T-helper 17 cell (primary cell): ENCODE measurements at places on chromosomes 1 and 21.

DNA sequence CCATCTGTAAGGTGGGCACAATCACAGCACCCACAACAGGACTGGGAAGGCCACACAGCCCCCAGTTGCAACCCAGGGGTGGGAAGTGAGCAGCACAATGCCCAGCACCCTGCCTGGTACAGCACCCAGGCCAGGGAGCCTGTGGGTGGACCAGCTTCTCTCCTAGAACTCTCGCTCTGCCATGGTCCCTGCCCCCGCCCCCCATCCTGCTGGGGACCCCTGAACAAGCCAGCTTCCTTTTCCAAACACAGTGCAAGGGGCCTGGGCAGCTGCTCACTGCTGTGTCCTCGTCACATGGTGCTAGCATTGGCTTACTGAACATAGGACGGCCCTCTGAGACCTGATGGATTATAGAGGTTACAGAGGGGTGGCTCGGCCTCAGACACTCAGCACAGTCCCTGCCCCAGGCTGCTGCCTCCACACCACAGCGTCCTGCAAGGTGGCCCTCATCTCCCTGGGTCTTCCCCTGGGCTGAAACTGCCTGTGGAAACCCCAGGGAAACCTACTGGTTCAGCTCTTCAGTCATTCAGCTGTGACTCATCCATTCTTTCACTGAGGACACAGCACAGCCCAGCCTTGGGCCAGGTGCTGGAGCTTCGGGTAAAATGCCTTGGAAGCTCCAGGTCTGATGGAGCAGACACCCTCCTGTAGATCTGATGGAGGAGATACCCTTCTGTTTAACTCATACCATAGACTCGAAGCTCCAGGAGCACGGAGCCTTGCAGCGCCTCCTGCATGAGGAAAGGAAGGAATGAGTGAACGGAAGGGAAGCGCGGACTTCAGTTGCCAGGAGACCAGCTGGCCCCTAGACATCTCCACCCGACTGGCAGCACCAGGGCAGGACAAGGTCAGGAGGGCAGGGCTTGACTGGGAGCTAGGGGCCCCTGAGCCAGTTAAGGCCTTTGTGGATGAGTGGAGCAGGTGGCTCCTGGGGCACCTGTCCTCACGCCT is 8.1 kb upstream of the PRDM16 start:
- no peak for DNase-seq

GRCh38 chr1:57007948-57008347 is 42.1 kb upstream of the C8B start:
- no peak for DNase-seq

DNA sequence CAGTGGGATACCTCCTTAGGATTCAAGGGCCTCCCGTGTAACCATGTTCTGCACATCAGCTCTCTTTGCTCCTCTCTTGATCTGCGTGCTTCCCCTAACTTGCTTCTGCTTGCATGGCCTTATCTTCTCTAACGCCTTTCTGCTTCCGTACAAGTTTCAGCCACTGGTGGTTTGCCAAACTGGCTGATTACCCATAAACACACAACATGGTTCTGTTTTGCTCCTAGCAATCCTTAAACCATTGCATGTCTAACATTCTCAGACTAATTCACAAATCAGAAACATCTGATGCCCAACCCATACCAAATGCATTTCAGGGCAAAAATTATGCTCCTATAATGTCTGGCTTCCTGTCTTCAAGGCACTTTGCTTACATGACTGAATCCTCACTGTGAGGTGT is 166.4 kb downstream of the PBX1 start:
- DNase-seq = no peak

- DNase-seq = no peak
Observed at GRCh38 chr1:88357729-88358128, 326.3 kb upstream of the PKN2 start.

GRCh38 chr1:241485145-241485544 is 34.4 kb downstream of the FH start:
- no peak for DNase-seq

- no peak for DNase-seq
Observed at GRCh38 chr1:52877554-52877953, 35.0 kb downstream of the ZYG11A start.

DNA sequence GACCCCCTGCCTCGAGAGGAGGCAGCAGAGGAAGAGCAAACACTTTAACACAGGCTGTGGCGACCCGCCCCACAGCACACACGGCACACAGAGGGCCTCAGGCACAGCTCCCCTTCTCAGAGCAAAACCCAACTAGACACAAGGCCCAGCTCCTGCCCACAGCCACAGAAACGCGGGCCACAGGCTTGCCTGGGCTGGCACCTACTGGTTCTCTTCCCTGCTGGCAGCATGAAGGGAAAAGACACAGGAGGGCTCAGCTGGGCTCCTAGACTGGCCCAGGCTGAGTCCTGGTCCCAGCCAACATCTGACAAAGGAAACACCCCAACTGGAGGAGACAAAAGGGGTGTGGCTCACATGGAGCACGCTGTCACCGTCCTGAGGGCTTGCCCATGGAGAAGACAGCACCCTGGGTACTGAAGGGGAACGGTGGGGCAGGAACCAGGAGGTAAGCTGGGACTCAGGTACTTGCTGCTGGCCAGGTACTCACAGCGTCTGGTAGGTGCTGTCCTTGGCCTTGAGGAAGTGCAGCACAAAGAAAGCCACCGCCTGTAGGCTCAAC is 3.5 kb downstream of the CD164L2 start:
- DNase-seq = no peak

- no peak for DNase-seq
Observed at GRCh38 chr1:115241309-115241708, 96.7 kb downstream of the NGF start.

DNA sequence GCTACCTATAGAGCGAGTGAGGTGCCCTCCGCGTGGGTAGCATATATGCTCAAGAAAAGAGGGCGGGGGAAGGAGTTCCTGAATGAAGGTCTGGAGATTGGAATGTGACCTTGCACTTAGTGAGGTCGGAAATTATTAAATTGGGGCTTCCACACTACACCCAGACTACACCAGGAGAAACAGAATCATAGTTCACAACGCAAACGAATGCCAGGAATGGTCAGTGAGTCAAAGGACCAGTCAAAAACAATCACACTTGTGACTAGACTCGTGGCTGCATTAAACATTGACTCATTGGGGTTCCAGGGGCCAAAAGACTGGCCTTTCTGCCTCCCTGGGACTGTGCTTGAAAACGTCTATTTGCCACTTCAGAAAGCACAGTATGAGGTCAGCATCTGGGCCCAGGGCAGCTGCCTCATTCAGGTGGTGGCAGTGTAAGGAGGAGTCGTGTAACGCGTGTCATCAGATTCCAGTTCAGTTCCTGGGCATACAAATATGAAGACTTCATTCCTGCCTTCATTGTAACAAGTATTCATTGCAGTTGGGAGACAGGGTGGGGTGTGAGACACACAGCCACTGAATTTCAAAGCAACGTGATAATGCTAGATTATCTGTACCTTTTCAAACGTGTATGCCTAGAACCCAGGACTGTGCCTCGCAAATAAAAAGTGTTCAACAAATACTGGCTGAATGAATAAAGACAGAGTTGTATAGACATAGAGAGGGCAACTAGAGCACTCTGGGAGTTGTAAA is at the start of gene YOD1:
Gene YOD1, minus strand, starts transcription at position 18 of the 753 bp plus-strand sequence. CDS start 178 bp downstream, outside the sequence.
- no peak for DNase-seq

DNA sequence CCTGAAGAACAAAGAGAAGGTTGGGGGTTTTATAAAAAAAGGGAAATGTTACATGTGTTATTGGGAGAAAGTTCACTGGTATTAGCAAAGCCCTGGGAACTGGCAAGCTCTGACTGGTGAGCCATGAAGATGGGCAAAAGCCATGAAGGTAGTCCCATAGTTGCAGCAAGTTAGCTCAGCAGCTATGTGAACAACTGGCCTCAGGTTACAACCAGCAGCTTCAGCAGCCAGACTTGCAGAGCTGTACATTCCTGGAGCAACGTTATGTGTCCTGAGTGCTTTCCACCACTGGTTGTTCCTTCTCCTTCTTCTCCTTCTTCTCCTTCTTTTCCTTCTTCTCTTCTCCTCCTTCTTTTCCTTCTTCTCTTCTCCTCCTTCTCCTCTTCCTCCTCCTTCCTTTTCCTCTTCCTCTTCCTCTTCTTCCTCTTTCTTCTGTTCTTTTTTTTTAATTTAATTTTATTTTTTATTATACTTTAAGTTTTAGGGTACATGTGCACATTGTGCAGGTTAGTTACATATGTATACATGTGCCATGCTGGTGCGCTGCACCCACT is 56.1 kb upstream of the TLR5 start:
- DNase-seq = no peak

GRCh38 chr1:87940421-87940820 is 611.7 kb downstream of the LMO4 start:
- DNase-seq = no peak

DNA sequence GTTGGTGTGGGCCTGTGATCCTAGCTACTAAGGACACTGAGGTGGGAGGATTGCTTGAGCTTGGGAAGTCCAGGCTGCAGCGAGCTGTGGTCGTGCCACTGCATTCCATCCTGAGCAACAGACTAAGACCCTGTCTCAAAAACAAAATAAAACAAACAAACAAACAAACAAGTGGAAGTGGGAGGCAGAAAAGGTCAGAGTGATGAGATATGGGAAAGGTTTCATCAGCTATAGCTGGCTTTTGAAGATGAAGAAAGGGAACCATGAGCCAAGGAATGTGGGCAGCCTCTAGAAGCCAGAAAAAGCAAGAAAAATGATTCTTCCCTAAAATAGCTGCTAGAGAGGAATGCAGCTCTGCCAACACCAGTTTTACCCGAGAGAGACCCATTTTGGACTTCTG is 10.6 kb upstream of the NUCKS1 start:
- no peak for DNase-seq

DNA sequence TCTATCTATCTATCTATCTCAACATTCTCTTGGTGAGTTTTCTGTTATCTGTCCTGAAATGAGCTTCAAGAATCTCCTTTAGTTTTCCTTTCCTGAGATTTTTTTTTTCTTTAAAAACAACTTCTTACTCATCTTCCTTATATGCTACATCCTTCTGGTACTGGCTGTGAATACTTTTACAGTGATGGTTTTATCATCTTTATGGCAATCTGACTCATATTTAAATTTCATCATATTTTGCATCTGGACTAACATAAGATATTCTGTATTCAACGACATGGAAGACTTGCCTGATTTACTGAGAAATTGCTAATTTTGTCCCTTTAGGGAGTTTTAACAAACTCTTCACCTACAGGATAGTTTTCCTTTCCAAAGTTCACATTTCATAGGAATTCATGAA is 33.0 kb downstream of the PDE4B start:
- no peak for DNase-seq

DNA sequence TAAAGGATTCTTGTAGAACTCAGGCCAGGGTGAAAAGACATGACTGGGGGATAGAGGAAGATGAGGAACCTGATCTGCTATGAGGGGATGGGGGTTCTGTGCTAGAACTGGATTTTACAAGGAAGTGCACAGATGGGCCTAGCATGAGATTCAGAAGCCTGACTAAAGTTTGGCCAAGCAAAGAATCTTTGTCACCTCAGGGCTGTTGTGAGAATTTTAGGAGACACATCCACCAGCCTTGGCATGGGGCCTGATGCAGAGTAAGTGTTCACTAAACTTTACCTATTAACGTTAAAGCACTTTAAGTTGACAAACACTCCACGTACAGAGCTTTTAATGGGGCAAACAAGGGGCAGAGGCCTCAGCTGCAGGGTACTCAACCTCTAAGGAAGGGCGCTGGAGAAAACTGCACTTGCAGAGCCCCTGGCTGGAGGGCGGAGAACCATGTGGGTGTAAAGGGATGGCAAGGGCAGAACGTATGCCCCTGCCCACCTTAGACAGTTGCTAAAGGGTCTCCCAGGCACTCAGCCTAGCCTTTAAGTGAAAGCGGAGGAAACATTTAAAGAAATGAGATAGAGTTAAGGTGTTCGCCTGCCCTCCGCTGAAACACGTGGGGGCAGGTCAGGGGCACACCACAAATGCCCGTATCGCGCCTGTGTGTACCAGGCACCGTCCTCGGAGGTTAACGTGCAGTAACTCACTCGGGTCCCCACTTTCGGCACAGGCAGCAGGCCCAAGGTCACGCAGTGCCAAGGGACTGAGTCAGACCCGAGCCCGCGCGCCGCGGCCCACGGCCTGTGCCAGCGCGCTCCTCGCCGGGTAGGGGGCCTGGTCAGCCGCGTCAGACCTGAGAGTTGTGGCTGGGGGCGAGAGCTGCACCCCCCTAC is 990 bp upstream of the MRPS6 start:
- DNase-seq = no peak

DNA sequence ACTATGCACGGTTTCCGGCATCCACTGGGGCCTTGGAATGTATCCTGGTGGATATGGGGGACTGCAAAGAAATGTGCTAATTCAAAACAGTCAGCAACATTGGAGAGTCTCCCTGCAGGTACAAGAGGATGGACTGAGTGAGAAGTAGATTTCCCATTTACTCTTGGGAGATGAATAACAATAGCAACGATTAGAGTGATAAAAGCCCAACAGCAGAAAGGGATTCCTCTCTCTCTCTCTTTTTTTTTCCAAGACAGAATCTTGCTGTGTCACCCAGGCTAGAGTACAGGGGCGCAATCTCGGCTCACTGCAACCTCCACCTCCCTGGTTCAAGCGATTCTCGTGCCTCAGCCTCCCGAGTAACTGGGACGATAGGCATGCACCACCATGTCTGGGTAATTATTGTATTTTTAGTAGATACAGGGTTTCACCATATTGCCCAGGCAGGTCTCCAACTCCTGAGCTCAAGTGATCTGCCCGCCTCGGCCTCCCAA is 5.0 kb upstream of the SHCBP1L start:
- no peak for DNase-seq

DNA sequence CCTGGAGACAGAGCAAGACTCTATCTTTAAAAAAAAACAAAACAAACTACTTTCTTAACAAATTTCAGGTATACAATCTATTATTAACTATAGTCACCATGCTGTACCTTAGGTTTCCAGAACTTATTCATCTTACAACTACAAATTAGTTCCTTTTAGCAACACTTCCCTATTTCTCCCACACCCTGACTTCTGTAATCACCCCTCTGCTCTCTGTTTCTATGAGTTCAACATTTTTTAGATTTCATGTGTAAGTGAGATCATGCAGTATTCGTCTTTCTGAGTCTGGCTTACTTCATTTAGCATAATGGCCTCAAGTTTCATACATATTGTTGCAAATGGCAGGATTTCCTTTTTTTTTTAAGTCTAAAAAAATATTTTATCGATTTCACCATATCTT is 77.9 kb upstream of the LPGAT1 start:
- no peak for DNase-seq

DNA sequence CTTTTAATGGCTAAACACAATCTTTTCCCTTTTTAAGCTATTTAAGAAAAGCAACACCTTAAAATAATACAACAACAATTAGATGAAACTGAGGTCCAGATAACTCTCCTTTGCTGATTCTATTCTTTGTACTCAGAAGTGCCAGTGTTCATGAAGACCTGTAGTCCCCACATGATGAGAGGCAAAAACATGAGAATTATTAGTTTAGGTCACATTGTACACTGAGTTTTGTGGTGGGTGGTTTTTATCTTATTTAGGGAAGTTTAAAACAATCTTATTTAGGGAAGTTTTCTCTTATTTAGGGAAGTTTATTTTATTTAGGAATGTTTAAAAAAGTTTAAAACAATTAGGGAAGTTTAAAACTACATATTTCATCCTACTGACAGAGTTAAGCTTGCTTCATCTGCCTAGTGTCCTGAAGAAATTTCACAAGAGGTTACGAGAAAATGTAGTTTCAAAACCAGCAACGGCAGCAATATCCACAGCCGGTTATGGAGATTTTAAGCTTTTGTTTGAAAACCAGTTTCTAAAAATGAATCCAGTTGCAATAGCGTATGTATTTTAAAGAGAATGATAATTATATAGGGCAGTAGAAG is 7.8 kb upstream of the OR14I1 start:
- no peak for DNase-seq

GRCh38 chr1:178052650-178053461 is 41.0 kb upstream of the RASAL2 start:
- DNase-seq = no peak
